ENCODE measurements at places on chromosomes 12 and 14.

GRCh38 chr14:101929946-101930345 lies 34.4 kb upstream of the DYNC1H1 start:
- no peak for DNase-seq

DNA sequence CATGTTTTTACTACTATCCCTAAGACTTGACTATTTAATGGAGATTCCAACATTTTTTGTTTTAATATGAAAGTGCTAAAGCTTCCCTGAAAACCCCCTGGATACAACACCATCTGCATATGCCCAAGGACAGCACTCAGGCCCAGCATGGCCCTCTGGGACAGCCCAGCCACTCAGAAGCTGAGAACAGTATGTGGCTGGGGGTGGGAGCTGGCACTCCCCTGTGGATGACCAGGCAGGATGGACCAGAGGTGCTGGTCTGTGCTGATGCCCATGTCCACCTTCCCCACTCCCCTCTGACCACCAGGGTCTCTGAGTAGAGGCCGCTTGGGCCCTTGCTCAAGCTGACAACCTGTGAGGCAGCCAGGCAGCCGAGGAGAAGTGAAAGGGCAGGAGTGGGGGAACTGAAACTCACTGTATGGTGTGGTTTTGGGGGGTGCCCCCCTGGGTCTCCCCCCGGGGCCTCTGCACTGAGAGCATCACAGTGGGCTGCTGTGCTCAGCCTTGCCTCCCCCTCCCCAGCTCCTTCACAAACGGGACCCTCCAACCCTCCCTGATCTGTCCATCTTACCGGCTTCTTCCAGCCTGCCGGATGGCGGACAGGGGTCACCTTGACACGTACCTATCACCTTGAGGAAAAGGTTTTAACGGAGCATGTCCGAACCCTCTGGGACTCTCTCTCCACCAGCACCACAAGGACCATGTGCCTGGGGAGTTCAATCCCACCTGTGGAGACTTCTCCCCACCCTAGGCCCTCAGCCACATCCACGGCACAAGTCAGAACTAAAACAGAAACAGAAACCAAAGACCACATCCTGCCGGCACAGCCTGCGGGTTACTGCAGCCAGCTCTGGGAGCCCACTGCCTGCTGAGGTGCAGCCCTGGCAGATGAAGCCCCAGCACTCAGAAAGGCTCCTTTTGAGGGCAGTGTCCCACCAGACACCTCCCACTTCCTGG lies at the start of gene TMEM229B:
TMEM229B (minus strand) TSS at position 785 of the 957 bp plus-strand sequence. CDS start 14,798 bp downstream, outside the sequence.
- DNase-seq: peak; percentile 12

GRCh38 chr14:92292673-92293072 lies 30.3 kb upstream of the SLC24A4 start:
- DNase-seq: no peak

DNA sequence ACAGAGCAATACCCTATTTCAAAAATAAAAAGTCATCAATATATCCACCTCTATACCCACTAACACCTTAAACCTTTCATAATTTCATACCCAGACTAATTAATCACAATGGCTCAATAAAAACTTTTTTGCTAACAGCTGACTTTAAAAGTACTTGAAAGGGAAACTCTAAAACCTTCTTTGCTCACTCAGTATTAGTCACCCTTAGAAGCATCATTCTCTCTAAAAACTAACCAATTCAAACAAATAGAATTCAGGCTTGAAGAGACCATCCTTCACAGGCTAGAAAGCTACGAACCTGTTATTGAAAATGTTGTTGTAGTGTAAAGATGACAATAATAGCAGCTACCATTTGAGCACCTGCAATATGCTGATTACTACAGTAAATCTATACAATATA lies 37.2 kb downstream of the HECTD1 start:
- peak; percentile 30 for DNase-seq

GRCh38 chr12:111154147-111154834 lies 214.6 kb downstream of the PHETA1 start:
- no peak for DNase-seq

Measured in iris pigment epithelial cell (primary cell).